T-cell (primary cell): ENCODE measurements at places on chromosomes 2 and 18. TPM values are rescaled to one million over a fixed set of nuclear protein-coding genes. Genes with fewer than 3 reads are reported as not detected.

DNA sequence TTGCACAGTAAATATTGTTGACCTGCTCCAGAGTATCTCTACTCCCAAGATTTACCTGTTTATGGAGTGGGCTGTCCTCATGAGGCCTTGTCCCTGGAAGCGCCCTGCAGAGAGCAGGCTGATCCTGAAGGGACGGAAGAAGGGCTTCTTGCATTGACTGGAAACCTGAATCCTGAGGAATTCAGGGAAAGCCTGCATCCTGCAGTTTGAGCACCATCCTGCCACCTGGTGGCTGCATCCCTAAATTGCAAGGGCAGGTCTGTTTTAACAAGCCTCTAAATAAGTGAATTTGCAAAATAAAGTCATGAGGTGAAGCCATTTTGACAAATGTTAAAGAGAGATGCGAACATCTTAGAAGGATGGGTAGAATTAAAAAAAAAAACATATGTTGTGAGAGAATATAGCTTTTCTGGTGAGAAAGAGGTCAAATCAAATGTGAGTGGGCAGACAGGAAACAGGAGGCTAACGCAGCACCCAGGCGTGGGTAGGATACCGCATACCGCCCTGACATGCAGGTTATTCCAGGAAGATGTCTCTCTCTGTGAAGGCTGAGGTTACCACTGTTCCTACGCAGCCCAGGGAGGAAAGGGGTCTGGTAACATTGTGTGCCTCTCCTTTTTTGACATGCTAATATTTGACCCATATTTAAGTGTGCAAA lies 754.9 kb downstream of the RNF144A start:
- DNase-seq = no peak

GRCh38 chr2:201233192-201233811 lies 27.0 kb upstream of the CASP8 start:
- DNase-seq = peak; percentile 86

- DNase-seq = no peak
Measured at GRCh38 chr2:238879621-238880377, 31.9 kb downstream of the TWIST2 start.

- DNase-seq = no peak
Measured at GRCh38 chr2:11945139-11946126, 199.0 kb downstream of the LPIN1 start.

DNA sequence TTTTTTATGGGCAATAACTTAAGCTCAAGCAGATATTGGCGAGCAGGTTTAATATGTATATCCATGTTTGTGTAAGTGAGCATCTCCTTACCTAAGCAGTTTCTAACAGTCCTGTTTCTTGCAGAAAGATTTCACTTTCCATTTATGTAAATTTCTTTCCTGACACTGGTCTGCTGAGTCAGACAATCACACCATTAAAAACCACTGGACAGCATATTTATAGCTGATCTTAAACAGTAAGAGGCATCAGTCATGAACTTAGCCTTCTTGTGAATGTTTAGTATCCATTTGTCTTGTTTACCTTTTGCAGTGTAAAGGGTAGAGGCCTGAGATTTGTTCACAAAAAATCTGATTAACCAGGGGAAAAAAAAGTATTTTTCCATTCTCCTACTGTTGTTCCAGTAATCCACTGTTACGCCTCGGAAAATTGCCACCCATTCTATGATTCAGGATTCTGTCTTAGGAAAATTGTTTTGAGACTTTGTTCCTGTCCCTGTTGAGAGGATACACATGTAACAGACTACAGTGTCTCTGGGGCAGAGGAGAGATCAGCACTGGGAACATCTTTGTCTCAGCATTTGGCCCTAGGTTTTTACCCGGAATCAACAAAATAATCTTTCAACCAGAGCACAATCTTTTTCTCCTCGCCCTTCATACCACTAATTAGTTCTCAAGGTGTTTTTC lies 521.0 kb upstream of the NRP2 start:
- DNase-seq = no peak

- DNase-seq = no peak
Measured at GRCh38 chr18:51721996-51722395, 524.5 kb upstream of the MEX3C start.

DNA sequence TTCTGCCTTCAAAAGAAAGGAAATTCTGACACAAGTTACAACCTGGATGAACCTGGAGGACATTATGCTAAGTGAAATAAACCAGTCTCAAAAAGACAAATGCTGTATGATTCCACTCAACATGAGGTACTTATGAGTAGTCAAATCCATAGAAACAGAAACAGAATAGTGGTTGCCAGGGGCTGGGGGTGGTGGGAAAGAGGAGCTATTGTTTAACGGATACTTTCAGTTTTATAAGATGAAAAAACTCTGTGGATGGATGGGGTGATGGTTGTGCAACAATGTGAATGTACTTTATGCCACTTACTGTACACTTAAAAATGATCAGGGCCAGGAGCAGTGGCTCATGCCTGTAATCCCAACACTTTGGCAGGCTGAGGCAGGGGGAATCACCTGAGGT lies 15.4 kb downstream of the SLC35F5 start:
- no peak for DNase-seq

GRCh38 chr2:168033966-168034365 lies 213.4 kb downstream of the STK39 start:
- no peak for DNase-seq

GRCh38 chr2:241983571-241984270 lies 114.2 kb downstream of the RTP5 start:
- DNase-seq = no peak

DNA sequence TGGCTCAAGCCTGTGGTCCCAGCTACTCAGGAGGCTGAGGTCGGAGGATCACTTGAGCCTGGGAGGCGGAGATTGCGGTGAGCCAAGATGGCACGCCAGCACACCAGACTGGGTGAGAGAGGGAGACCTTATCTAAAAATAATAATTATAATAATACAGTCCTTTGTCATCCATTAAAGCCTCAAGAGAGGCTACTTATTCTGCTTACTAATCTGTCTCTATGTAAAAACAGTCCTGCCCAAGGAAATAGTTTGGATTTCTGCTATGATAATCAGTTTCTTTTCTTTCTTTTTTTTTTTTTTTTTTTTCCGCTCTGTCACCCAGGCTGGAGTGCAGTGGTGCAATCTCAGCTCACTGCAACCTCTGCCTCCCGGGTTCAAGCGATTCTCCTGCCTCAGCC lies 228.3 kb downstream of the C1D start:
- DNase-seq = no peak

DNA sequence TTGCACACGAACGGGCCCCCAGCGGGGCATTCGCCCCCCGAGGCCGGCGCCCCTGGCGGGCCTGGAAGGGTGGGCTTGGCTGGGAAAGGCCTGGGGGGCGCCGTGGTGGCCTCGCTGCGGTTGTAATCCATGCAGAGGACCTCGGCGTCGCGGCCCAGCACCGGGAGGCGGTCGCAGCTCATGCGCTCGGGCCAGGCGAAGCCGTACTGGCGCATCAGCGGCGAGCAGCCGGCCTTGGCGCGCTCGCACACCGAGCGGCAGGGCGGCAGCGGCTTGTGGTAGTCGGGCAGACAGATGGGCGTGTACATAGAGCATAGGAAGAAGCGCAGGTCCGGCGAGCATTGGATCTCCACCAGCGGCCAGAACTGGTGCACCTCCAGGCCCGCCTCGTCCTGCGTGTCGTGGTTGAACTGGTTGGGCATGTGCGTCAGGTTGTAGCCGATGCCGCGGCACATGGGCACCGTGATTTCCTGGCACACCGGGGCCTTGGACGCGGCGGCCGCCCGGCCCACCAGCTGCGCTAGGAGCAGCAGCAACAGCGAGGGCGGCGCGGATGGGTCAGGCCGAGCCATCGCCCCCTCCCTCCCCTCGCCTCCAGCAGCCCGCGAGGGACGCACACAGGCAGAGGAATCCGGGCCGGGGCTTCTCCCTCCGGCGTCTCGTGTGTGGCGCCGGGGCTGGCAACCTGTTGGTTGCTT lies 1.4 kb downstream of the FZD5 start:
- DNase-seq = peak; percentile 21

DNA sequence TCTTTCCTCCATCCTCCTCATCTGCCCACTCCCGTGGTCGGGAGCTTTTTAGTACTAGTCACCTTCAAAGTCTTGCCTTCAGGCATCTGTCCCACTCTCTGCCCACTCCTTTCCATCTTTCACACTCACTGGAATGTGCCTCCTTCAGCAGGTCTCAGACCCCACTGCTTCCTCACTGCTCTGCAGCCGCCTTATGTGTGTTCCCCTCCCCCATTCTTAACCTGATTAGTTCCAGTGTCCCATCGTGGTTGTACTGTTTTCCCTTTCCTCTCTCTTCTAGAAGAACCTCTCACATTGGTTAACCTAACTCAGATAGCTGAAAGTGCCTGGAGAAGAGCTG lies 3.0 kb downstream of the ARMC9 start:
- no peak for DNase-seq

GRCh38 chr2:124983595-124983994 lies 958.5 kb downstream of the CNTNAP5 start:
- DNase-seq = no peak

- no peak for DNase-seq
Measured at GRCh38 chr18:45774065-45774521, 50.1 kb downstream of the SLC14A1 start.

DNA sequence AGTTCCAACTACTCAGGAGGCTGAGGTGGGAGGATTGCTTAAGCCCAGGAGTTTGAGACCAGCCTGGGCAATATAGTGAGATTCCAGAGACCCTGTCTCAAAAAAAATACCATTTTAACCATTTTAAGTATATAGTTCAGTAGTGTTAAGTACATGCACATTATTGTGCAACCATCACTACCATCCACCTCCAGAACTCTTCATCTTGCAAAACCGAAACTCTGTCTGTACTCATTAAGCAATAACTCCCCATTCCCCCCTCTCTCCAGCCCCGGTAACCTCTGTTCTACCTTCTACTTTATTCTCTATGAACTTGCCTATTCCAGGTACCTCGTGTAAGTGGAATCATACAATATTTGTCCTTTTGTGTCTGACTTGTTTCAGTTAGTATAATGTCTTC lies 86.4 kb downstream of the GFPT1 start:
- no peak for DNase-seq

DNA sequence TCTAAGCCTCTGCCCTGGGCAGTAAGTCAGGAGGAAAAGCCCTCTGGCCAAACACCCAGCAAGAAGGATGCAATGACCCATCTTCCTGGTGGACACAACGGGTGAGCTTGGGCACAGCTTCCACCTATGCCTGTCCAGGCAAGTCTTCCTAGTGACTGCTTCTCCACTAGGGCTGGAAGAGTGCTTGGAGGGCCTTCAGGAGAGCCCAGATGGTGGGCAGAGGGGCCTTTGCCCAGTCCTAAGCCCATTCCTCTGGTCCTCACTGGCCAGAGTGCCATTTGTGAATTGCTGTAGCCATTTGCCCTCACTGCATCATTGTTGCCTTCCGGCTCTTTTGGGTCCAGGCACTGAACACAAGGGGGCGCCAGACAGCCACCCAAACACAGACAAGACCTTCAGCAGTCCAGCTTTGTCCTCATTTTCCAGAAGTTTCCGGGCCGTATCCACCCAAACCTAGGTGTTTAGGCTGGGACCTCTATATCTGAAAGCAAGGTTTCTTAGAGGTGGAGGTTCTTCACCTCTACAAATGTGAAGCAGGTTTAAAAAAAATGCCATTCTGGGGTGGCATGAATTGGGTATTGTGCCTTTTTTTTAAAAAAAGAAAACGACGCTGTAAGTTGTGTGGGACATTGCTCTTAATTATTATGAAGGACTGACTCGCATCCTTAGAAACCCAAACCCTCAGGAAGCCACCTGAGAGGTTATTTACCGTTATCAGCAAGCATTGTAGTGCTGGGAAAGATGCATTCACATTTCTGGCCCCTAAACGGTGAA lies 29.5 kb downstream of the PAX8 start:
- peak; percentile 66 for DNase-seq

GRCh38 chr2:46306330-46306751 lies 9.1 kb downstream of the EPAS1 start:
- no peak for DNase-seq

GRCh38 chr18:48867978-48868377 lies 82.8 kb downstream of the SMAD7 start:
- no peak for DNase-seq

GRCh38 chr2:46363535-46364170 lies 66.4 kb downstream of the EPAS1 start:
- no peak for DNase-seq

GRCh38 chr2:2850859-2851258 lies 519.8 kb upstream of the MYT1L start:
- no peak for DNase-seq

GRCh38 chr2:191244350-191244749 lies 854 bp upstream of the MYO1B start:
- no peak for DNase-seq

DNA sequence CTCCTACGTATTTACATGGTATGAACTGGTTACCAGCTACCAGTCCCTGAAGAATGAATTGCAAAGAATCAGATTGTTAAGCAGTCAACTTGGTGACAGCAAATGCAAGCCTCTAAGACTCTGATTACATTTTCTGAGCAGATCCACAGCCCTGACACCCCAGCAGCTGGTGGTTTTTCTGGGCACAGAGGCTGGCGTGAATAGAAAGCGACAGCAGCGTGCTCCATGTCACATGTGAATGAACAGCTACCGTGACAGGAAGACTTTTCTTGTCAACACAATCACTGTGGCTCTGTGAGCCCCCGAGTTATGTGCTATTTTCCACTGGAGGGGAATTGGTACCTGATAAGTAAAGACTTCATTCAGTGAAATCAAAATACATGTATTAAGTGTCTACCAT lies 93.2 kb upstream of the CBLN2 start:
- no peak for DNase-seq

- no peak for DNase-seq
Measured at GRCh38 chr18:25599443-25599842, 247.5 kb upstream of the ZNF521 start.

DNA sequence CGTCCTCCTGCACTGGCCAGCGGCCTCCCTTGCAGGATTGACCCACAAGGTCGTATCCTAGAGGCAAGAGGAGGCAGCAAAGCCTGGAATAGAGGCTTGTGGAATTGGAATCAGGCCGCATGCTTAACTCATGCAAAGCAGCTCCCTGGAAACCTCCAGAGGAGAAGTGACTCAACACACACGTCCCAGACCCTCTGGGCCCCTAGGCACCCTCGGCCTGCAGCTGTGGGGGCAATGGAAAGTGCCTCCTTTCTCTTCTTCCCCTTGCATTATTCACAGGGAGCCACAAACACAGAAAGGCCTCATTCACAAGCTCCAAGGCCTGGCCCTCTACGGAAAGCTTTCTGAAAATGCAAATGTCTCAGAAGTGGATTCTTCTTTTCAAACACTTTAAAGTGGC lies 19.6 kb downstream of the SPATA3 start:
- no peak for DNase-seq

Gene KCNK3
- total RNA-seq = 0.26 TPM

Gene SLC30A3
- 0.06 TPM for total RNA-seq

Gene SLC35G4
- not detected for total RNA-seq

Gene SCN7A
- not detected for total RNA-seq

Gene CD8B2
- total RNA-seq = 3.2 TPM

Gene DAPL1
- total RNA-seq = not detected

Gene FLACC1
- 5.3 TPM for total RNA-seq

Gene FBXO48
- 1.8 TPM for total RNA-seq

Gene IL1RL2
- not detected for total RNA-seq

Gene GREB1
- total RNA-seq = 0.79 TPM

Gene PLGLB1
- 11.3 TPM for total RNA-seq

Gene SMCHD1
- 288 TPM for total RNA-seq
